ENCODE measurements at places on chromosomes 6 and 20.

GRCh38 chr20:60565551-60565950 lies 607.3 kb downstream of the CDH26 start:
- DNase-seq, result no peak

DNA sequence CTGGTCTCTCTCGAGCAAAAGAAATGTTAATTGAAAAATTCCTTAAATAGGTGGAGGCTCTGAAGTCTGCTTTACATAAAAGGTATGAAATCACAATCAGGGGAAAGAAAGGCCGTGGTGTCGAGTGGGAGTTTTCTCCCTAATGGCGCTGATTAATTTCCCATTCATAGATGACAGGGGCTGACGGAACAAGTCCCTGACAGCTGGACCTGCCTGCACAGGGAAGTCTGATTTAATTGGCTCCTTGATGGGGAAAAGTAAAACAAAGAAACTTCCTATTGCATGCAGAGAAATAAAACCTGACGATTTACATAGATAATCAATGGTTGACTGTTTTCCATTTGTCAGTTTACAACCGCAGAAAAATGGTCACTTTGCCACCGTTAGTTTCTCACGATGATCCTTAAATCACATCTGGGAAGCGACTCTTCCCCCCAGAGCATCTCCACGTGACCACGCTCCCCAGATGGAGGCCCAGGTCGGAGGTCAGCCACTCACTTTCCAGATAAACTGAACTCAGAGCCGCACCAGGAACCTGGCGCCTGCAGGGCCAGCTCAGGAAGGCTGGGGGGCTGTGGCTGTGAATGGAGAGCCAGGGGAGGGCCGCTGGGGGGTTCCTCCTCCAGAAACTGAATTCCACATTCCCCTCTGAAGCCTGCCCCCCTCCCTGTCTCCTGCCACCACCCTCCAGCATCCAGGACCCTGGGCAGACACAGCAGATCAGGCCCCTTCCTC lies 55.3 kb downstream of the DLL1 start:
- no peak for DNase-seq

DNA sequence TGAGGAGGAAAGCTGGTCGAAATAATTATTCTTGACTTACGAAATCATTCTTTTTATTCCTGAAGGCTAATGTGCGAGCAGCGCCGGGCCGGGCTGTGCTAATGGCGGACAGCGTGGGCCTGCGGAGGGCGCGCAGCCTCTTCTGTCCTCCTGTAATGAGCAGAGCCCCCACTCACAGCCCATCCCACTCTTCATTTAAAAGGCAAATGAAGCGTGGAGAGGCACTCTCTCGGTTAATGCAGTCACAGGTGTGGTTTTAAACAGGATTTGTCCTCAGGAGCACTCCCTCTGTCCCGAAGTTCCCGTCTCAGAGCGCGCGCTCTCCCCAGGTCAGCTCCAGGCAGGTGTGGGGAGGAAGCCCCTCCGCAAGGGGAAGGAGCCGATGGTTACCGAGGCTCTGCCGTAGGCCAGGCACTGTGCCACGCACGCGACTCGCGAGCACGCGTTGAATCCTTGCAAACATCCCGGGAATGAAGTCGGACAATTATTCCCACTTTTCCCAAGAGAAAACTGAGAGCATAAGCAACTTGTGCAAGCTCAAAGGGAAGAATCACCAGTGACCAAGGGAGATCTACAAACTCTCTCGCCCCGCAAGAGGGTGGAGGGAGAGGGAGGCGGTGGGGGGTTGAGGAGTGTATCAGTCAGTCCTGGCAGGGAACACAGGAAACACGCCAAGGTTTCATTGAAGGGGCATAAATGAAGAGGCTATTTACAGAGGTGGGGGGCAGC lies 35.5 kb upstream of the ZFAND3 start:
- DNase-seq, result peak; percentile 9

DNA sequence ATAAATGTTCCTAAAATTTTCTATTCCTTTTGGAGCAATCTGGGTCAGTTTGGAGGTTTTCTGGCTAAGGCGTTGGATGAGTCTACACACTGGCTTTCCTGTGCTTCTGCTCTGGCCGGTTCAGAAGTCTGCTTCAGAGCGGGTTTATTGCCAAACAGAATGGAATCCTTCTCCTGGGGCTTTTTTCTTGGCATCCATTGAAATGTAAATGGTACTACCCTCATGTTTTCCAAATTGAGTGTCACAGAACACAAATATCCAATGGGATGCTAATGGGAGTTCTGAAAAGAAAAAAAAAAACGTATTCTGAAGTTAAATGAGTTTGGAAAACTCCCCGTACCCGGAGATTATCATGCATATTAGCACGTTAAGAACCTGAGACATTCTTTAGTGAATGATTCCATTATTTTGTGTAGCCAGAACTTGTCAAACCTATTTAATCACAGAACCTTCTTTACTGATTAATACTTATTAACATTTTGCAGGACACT lies 930.3 kb downstream of the QKI start:
- no peak for DNase-seq

DNA sequence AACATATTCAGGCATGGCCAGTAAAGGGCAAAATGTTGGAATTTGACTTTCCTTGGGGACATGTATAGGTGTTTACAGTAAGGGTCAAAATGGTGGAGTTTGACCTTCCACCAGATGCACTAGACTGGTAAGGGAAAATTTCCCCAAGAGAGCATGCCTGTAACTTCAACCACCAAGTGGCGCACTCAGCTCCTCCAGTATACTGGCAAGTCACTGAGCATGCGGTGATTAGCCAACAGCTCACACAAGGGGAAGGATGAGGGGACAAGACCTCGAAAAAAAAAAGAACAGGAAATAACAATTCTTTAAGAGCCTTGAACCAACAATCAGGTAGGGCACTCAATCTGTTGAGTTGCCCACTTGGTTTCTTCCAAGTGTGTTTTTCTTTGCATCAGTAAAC lies 140.9 kb downstream of the EYS start:
- no peak for DNase-seq

DNA sequence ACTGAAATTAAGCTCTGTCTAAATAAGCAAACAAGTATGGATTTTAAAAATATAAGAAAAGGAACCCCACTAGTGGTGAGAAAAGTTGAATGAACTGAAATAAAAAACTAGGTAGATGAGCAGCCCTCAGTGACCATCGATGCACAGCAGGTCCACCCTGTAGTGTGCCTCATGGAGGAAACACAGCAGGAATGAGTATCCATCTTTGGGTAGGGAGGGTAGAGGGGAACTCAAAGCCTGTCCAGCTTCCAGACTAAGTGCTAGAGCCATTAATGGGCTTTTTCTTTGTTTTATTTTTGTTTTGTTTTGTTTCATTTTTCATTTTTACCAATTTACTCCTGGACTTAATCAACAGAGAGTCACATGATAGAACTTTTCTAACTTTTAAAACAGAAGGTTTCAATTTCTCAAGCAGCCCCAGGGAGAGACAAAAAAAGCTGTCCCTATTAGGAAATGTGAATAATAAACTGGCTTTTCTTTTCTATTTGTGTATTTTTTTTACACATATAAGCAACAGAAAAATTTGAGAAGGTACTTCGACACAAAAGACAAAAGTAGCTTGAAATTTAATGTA lies 700.6 kb downstream of the HACE1 start:
- no peak for DNase-seq

- DNase-seq, result no peak
These were observed 242.1 kb downstream of the SOD2 start for GRCh38 chr6:159450815-159451465.

GRCh38 chr6:111792914-111793700 lies 80.1 kb downstream of the FYN start:
- no peak for DNase-seq

- no peak for DNase-seq
These were observed 22.3 kb downstream of the HLA-DOB start for GRCh38 chr6:32794510-32794909.

- DNase-seq, result no peak
These were observed 32.7 kb upstream of the PSMF1 start for GRCh38 chr20:1085492-1086276.

GRCh38 chr6:156347246-156347645 lies 429.9 kb upstream of the ARID1B start:
- DNase-seq, result no peak

GRCh38 chr6:116408491-116408890 lies 37.7 kb downstream of the DSE start:
- DNase-seq, result no peak

GRCh38 chr6:81105998-81106397 lies 646.5 kb downstream of the TENT5A start:
- no peak for DNase-seq

GRCh38 chr6:38179300-38179699 lies 359.8 kb downstream of the ZFAND3 start:
- DNase-seq, result no peak

- DNase-seq, result no peak
These were observed 28.7 kb downstream of the RNF144B start for GRCh38 chr6:18415671-18416340.

GRCh38 chr6:75853806-75854205 lies 104.8 kb downstream of the MYO6 start:
- no peak for DNase-seq

DNA sequence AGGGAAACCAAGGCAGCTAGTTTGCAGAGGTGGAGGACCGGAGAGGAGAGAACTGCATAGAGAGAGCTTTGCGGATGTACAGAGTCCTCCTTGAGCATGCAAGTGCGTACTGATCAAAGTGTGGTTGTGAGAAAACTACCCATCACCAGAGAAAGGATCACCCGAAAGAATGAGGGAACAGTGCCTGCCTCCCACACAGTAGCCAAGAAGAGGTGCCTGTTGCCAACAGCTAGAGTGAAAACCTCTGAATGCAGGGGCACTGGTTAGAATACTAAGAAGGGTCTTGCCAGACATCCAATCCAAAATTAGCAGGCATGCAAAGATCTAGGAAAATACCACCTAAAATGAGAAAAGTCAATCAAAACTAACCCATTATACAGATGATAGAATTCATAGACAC lies 166.6 kb upstream of the AKAP12 start:
- DNase-seq, result no peak

- peak; percentile 20 for DNase-seq
These were observed 211.3 kb downstream of the ARID1B start for GRCh38 chr6:156988276-156989158.

GRCh38 chr20:23358563-23358906 lies 3.4 kb upstream of the GZF1 start:
- DNase-seq, result no peak

DNA sequence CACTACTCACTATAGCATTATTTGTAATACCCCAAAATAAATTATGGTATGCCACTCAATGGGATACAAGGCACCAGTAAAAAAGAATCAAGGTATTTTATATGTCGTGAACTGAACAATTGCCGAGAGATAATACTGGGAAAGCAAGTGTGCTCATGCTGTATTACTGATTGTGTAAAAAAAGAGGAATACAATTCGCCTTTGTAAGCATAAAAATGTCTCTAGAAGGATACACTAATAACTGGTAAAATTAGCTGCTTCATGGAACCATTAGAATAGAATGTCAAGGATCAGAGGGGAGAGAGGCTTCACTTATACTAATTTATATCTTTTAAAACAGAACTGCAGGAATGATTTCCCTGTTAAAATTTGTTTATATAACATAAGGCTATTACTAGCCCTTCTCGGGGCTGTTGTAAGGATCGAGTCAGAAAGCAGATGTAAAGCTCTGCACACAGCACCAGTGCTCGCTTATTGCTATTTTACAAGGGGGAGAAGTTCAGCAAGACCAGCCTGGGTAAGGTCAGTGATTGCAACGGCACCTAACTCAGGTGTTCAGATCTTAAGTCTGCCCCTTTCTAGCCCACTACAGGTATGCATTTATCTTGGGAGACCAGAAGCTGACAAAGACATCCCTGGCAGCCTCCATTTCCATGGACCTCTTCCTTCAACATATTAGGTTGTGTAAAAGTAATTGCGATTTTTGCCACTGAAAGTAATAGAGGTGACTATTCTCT lies 61.6 kb downstream of the MYH7B start:
- no peak for DNase-seq

DNA sequence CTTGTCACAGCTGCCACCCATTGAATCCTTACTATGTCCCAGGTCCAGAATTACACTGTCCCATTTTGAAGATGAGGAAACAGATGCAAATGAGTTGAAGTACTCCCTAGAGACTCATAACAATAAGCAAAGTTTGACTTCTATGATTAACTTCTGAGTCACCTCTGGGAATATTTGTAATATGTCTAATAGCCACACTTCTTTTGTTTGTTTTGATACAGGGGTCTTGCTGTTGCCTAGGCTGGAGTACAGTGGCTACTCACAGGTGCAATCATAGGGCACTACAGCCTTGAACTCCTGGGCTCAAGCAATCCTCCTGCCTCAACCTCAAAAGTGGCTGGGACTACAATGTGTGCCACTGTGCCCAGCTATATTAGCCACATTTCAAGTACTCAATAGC lies 11.4 kb upstream of the SOX12 start:
- DNase-seq, result no peak

DNA sequence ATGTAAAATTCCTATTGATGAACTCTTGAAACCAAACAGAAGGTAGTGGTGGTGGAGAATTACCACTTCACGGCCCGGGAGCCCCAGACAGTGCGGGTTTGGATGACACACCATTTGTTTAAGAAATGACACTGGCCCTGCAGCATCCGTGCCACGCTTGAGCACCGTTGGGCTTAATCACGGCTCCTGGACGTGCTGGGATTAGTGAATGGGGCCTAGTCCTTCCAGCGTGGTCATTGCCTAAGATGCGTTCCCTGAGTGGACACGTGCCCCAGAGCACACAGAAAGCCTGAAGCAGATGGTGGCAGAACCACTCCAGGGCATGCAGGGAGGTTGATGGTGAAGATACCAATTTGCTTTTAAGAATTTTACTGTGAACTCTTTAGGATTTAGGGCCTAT lies 14.5 kb downstream of the STX16 start:
- no peak for DNase-seq

- DNase-seq, result no peak
These were observed 5.9 kb downstream of the CST1 start for GRCh38 chr20:23744817-23745216.

GRCh38 chr6:157881342-157881741 lies 58.3 kb downstream of the SNX9 start:
- no peak for DNase-seq

DNA sequence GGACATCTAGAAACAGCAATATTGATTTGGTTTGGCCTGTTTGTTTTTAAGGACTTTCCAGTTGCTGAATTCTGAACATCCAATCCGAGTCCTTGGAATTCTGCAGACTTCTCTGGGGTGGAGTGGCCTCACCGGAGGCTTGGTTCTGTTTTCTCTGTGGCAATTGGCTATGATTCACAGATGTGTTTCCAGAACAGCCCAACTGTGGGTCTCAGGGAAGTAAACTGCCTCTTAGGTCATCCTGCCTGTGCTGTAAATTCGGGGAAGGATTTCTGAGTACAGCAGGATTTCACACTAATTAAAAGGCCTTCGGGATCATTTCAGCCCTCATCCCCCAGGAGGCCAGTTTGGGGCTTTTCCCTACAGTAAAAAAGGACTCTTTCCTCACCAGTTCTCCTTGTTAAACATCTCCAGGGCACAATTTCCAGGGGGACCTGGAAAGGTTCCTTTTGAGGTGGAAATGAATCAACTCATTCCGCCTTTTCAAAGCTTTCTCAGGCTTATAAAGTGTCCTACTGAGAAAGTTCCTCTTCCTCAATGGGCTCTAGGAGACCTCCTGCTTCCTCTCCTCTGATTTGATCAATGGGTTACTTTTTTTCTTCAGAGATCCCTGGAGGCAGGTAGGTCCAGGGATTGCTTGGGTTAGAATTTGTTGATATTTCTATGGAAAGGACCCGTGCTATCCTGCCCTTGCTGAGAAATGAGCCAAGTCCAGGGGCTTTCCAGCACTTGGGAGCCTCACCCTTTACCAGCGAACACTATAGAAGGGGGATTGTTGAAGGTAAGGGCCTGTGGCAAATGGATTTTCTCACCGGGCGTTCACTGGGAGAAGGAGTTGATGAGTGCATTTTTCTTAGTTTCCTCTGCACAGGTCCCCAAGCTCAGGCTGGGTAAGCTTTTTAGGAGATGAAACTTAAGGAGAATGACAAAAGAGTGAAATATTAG lies 114.6 kb downstream of the CLIC5 start:
- DNase-seq, result no peak

GRCh38 chr6:155493694-155494143 lies 38.1 kb upstream of the NOX3 start:
- no peak for DNase-seq
